Head of caudate nucleus (tissue), 42 donors: ENCODE measurements at places on chromosomes 3 and 15.

- DNase-seq = no peak
Observed at GRCh38 chr3:11776346-11776745, 70.3 kb downstream of the TAMM41 start.

DNA sequence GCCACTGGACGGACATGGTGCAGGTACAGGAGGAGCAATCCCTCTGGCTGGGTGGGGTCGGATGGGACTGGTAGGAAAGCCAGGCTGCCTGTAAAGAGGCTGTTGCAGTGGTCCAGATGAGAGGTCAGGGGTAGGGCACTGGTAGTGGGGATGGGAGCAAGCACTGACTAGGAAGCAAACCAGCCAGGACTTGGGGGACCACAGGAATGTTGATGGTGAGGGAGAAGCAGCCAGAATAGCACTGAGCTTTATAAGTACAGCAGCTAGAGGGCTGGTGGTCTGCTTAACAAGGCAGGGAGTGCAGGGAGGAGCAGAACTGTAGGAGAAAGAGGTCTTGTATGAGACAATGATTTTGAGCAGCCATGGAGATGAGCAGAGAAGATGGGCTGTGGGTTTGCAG lies 38.7 kb upstream of the PTPN23 start:
- no peak for DNase-seq

DNA sequence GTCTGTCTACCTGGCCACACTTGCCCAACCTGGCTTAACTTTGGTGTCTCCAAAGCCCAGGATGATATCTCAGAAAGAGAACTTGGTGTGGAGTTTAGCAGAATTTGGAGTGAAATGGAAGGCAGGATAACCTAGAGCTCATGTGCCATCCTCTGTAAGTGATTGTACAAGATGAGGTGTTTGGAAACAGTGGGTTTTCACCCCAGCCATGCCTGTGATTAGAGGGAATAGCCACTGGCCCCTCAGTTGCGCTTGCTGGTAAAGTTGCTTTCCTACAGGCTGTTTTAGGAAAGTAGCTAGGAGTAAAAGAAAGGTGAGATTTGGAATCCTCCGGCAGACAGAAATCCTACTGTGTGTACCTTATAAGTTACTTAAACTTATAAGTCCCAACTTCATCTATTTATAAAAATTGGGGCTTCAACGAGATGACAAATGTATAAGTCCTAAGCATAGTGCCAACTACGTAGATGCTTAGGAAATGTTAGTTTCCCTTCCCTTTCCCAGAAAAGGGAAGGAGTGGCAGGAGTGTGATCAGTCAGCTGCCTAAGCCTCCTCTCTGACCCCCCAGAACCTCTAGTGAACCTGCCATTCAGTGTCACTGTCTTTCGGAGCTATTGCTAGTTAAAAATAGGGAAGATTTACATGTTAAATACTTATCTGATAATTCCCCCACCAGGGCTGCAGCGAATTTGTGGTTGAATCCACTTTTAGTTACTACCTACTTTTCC lies 13.4 kb upstream of the BMF start:
- DNase-seq = no peak

- DNase-seq = no peak
Observed at GRCh38 chr15:100229181-100230163, 112.3 kb downstream of the ADAMTS17 start.

DNA sequence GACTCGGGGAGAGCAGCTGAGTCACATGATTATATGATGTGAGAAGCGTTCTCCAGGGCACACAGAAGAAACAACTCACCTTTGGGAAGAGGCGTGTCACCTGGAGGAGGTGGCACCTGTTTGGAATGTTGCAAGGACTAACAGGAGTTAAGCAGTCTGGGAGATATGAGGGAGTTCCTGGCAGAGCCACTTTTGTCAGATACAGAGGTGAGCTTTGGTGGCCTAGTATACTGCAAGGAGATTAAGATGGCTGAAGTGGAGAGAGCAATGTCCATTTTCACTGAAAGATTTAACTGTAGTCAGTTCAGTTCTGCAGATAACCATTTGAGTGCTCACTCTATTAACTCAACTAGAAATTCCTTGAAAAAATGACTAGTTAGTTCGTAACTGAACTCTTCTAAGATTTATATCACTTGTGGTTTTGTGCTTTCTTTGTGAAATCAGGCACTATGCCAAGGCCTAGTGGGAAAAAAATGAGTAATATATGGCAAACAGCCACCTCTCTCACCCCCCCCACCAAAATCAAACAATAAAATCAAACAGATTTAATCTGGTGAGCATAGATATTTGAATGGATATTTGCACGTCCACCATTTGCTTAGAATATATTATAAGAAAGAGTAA lies 61.3 kb downstream of the CRYBG3 start:
- no peak for DNase-seq

GRCh38 chr3:193240436-193240849 lies 579 bp upstream of the PLAAT1 start:
- DNase-seq = no peak

DNA sequence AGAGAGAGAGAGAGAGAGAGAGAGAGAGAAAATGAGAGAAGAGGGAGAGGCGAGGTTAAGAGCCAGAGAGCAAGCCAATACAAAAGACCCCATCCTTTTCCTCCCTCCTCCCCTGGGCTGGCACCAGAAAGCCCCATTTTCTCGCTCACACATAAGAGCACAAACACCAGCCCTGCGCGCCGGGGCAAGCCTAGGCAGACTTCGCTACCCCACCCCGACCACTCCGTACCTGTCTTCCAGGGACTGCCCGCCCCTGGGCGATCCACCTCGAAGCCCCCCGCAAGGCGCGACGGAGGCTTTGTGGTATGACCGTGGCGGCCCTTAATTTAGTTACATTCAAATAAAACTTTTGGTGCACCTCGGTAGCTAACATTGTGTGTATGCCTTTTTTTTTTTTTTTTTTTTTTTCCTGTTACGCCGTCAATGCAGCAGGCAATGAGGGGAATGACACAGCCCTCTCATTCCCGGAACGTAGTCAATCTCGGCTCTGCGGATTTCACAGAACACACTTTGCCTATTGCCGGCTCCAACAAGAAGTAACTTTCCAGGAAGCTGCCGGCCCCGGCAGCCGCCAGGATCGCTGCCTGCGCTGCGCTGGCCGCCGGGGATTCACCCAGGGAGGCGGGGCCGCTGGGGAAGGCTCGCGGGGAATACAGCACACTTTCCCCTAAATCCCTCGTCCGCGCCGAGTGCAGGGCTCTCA lies 7.7 kb downstream of the BCL6 start:
- DNase-seq = peak; percentile 28

DNA sequence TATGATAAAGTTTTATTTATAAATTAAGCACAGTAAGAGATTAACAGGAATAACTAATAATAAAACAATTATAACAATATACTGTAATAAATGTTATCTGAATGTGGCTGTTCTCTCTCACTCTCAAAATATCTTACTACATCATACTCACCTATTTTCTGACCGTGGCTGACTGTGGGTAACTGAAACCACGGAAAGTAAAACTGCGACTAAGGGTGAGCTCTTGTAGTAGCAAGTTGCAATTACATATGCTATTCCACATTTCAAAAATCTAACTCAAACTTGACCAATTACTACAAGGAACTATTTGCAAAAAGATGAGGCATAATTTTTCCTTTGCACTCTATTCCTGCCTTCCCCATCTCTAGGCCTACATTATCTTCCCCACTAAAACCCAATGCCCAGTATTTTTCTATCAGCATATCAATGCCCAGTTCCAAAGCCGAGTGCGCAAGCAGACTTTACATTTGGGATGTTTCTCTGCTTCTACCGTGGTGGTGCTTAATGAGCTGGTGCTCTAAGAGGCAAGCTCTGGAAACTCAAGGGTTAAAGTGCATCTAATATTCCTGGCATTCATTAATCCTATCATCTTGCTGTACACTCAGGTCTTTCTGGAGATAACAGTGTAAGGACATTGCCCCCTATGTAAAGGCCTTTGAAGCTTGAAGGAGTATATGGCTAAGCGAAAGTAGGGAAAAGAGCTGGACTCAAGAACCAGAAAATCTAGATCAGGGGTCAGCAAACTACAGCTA lies 6.7 kb downstream of the PCYT1A start:
- no peak for DNase-seq

DNA sequence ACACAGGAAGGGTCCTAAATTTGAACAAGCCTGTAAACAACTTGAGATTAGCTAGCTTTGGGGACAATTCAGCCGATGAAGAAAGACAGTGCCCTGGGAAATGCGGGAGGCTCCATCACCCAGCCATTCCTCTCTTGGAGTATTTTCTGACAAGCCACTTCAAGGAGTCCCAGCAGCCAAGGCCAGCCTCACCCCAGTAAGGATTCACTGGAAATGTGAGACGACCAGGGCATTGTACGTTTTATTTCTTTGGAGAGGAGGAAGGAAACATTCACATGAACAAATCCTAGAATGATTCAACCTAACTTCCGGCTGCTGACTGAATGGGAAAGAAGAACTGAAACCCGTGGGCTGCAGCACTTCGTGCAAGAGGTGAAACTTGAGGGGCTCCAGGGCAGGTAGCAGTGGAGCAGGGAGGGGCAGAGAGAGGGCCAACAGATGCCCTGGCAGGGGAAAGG lies 116.4 kb upstream of the ARHGEF3 start:
- no peak for DNase-seq

GRCh38 chr15:46312133-46312740 lies 677.4 kb downstream of the SQOR start:
- peak; percentile 78 for DNase-seq

DNA sequence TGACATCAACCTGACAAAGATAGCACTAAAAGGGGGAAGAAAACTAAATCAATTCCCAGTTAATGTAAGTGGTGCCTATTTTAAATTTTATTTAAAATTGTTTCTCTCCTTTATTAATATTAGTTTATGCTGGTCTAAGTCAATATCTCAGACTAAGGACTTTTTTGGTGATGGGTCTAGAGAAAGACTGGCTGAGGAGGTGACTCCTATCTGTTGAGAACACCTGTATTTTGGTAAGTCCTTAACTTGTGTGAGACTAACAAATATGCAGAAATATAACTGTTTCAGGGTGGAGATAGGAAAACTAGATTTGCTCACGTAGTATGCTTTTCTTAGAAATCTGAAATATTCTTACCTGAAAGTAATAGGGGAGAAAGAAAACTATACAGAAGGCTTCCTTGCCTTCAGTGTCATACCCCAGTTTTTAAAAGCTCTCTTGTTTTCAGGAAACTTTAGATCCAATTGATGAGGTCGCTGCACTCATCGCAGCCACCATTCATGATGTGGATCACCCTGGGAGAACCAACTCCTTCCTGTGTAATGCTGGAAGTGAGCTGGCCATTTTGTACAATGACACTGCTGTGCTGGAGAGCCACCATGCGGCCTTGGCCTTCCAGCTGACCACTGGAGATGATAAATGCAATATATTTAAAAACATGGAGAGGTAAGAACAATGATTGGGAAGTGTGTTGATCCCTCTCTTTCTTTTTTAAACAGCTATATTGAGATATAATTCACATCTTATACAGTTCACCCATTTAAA lies 138.9 kb downstream of the PDE8A start:
- DNase-seq = peak; percentile 33

DNA sequence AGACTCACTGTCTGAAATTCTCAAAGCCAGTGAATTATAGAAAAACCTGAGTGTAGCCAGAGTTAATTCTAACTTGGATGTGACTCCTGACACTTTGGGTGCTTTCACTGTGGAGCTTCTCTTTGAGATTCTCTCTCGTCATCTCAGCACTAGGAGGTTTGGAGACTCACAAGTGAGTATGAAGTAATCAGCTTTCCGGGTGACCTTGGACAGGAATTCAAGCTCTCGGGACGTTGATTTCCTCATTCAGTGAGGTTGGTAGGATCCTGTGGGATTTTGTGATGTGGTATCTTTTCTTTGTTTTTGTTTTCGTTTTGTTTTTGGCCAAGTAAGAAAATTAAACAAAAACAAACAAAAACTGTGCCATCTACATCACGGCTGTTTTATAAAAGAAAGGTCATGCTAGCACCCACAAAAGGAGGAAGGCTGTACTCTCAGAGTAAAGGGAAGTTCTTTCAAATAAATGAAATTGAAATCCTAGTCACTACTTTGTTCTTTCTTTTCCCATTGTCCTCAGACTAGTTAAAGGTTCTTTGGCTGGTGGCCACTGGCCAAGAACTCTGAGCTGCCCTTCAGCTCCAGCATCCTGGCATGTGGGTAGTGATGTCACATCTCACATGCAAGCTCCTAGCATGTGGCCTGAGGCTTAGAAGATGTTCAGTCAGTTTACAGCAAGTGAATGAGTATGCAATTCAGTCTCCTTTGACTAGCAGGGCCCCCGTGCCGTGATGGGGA lies 263.3 kb upstream of the TPM1 start:
- DNase-seq = no peak

DNA sequence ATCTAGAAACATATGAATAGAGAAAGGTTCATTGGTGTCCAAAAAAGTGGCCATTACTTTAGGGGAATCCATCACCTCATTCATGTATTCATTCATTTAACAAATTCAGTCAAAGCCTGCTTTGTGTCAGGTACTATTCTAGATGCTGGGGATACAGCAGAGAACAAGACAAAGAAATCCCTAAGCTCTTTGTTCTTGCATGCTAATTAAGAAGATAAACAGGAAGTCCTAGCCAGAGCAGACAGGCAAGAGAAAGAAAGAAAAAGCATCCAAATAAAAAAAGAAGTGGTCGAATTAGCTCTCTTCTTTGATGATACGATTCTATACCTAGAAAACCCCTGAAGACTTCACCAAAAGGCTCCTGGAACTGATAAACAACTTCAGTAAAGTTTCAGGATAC lies 12.4 kb upstream of the ZMAT3 start:
- DNase-seq = no peak

- DNase-seq = no peak
Observed at GRCh38 chr15:82898961-82899360, 53.6 kb downstream of the HOMER2 start.

DNA sequence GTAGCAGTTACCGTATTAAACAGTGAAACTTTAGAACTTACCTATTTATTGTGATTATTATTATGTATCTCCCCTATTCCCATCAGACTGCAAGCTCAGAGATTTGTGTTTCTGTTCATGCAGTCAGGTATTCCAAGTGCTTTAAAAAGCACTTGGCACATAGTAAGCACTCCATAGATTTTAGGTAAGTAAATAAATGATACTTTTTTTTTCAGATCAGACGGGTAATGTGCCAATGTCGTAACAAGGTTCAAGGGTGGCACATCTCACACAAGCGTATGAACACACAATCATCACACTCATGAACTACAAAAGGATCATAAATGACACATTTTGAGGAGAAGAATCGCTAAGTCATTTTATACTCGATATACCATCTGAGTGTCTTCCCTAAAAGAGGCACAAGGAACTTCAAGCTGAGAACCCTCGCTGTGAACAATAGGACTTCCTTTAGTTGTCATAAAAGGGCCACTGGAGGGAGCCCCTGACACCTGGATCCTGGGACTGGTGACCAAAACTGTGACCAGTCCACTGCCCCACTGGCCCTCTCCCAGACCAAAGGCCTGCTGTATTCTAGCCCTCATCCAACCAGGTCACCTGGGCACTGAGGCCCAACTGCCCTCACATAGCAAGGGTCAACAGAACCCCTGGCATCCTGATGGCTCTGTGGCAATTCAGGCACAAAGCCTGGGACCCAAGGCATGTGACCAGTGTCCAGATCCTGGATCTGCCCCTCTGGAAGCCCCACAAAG lies 32.1 kb downstream of the KIF9 start:
- peak; percentile 52 for DNase-seq
